ENCODE measurements at places on chromosomes 16 and 17.

GRCh38 chr16:73869126-73869525 is 427.5 kb upstream of the PSMD7 start:
- no peak for DNase-seq

- no peak for DNase-seq
Measured at GRCh38 chr17:75776386-75777295, 8.0 kb upstream of the UNK start.

DNA sequence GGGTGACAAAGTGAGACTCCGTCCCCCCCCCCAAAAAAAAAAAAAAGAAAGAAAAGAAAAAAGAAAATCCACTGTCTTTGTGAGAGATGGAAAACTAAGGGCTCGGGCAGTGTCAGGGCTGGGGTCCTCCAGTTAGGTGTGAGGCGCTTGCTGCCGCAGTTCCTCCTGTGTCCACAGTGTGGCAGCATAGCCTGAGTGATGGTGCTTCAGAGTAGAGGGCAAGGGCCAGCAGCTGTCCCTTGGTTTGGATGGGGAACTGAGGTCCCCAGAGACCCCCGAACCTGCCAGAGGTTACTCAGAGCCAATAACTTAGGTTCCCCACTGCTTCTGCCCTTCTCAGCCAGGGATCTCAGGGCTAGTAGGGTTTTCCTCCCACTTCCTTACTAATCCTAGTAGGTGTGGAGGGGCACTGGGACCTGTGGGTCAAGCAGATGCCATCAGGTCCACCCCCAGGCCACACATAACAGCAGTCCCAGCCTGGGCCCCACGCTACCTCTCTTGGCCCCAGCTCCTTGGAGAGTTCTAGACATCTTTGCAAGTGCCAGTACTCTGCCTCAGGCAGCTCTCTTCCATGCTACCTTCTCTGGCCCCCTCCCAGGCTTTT is 7.9 kb upstream of the LLGL1 start:
- peak; percentile 77 for DNase-seq

DNA sequence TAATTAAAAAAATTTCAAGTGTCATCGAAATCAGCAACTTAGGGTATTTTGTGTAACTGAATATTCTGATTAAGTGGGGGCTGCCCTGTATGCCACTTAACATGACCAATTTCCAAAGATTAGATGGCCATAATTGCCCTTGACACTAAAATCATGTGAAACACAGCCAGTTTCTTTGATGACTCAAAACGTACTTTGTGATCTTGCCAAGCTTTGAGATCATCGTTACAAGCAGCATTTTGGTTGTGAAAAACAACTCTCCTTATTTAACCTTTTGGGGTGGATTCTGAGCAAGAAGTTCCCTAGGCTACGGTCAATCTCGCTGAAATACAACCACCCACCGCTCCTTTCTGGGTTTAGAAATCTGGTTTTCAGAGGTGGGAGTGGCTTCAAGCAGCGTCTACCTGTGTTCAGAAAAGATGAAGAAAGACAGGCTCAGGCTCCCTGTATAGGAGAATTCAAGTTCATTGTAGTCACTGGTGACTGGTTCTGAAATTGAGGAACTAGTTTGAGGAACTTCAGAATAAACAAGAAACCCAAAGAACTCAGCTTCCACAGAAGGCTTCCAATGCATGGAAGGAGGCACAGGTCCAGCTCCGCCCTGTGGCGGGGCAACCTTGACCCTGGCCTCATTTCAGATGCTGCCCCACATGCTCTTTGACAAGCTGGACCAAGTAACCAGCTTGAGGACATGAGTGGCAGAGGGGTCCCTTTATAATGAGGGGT is 9.4 kb downstream of the MAP3K14 start:
- DNase-seq, result no peak

- no peak for DNase-seq
Measured at GRCh38 chr16:73326221-73326620, 278.3 kb upstream of the ZFHX3 start.

DNA sequence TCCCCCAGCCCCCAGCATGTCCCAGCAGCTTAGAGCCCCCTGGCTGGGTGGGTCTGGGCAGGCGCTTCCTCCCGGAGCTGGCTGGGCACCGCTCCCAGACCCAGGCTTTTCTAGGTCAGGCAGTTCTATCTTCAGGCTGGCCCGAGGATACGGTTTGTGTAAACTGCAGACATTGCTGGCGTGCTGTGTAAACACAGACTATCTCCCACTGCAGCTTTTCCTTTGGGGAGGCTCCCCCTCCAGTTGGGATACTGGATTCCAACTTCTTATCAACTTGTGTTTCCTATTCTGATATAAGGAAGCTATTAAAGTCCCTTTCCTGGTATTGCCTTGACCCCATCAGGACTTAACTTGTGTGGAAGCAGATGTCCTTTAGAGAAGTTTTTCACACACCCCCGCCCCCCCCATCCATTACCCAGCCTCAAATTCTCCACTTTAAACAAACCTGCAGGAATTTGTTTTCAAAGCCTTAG is 18.3 kb upstream of the GNA13 start:
- peak; percentile 80 for DNase-seq
